Activated CD8-positive, alpha-beta memory T cell treated with anti-CD3 and anti-CD28 coated beads for 1 hour (primary cell): ENCODE measurements at places on chromosomes 1 and 21.

GRCh38 chr1:98305362-98305761, 356.2 kb upstream of the SNX7 start:
- no peak for DNase-seq

GRCh38 chr1:42936309-42937078, 22.2 kb downstream of the SLC2A1 start:
- DNase-seq: no peak

DNA sequence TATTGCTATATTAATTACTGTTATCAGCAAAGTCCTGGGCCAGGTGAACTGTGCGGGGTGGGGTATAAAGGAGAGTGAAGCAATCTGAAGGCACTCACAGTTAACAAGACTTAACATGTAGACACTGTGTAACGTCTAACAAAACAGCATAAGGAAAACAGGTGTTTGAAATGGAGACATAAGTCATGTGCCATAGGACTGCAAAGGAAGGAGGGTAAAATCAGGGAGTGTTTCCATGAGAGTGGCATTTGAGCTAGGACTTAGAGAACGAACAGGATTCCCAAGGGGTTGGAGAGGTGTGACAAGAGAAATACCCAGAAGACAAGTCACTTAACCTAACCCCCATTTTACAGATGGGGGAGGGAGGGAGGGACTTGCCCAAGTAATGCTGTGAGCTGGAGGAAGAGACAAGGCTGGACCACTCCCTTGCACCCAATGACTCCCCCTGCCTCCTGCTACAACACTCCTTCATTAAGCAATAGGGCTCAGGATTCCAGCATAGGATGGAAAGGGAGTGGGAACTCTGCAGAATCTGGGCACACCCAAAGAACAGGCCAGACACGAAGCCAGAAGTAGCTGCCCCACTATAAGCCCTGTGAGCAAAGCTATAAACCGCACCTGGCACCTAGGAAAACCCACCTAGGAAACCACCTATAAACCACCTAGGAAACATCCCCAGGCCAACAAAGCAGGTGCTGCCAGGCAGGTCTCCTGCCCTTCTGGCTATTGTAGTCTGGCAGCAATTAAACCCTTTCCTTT, 6.6 kb downstream of the PEF1 start:
- DNase-seq: no peak

DNA sequence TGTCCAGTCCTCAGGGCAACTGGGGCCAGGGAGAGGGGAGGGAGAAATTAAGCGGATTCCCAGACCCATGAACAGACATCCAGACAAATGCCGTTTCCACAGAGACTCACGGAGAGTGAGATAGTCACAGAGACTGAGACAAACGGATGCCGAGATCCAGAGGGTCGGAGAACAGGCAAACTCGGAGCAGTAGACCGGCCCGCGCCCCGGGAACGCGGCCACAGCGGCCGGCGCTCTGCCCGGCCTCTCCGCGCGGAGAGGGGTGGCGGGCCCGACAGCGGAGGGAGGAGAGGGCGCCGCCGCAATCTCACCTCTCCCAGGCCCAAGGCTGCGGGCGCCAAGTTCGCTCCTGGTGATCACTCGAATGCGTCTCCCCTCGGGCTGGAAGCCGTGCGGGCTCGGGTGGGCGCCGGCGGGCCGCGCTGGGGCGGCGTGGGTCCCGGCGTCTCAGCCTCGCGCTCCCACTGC, 831 bp upstream of the FOXD2 start:
- no peak for DNase-seq

GRCh38 chr1:2347896-2348295, 43.5 kb downstream of the MORN1 start:
- DNase-seq: no peak

- DNase-seq: no peak
Measured at GRCh38 chr1:112359961-112360767, 35.9 kb upstream of the CTTNBP2NL start.
